Cardiac muscle cell (in vitro differentiated cells and primary cell): ENCODE measurements at places on chromosomes 7 and 10.

DNA sequence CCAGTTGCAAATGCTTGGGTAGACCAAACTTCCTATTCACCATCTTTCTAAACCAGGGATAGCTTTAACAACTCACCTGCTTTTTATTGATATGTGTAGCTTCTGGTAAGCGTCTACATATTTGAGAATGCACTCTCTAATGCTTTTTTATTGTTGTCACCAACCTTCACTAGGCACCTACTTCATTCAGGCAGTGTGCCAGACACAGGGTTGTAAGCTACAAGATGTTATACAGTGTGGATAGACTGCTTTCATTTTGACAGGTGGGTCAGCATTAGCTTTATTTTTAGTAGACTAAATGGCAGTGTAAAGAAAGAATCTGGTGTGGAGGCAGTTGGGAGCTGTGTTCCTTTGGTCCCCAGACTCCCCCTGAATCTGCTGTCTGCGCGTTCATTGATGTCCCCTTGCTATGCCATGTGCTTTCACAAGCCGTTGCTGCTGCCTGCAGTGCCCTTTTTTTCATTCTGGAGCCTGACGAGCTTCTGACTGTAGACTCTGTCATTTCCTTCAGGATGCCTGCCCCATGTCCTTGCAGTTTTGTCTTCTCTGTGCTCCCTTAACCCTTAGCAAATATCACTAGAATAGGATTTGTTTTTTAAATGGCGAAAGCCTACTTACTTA lies 32.1 kb downstream of the NRF1 start:
- DNase-seq = peak; percentile 31

DNA sequence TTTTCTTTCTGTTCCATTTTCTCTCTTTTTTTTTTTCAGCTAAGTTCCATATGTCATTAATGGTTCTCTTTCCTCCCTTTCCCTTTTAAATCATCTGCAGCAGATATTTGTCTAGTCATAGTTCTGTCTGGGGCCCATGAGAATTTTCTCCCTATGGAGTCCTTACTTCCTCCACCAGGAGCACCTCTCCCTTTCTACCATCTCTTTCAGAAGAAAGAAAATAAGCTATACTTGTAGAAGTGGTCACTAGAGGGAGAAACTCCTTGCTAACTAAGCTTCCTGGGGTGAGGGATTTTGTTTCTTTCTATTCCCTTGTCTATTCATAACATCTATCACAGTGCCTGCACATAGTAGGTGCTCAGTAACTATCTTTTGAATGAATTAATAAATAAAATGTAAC lies 230.2 kb upstream of the HPS1 start:
- no peak for DNase-seq

DNA sequence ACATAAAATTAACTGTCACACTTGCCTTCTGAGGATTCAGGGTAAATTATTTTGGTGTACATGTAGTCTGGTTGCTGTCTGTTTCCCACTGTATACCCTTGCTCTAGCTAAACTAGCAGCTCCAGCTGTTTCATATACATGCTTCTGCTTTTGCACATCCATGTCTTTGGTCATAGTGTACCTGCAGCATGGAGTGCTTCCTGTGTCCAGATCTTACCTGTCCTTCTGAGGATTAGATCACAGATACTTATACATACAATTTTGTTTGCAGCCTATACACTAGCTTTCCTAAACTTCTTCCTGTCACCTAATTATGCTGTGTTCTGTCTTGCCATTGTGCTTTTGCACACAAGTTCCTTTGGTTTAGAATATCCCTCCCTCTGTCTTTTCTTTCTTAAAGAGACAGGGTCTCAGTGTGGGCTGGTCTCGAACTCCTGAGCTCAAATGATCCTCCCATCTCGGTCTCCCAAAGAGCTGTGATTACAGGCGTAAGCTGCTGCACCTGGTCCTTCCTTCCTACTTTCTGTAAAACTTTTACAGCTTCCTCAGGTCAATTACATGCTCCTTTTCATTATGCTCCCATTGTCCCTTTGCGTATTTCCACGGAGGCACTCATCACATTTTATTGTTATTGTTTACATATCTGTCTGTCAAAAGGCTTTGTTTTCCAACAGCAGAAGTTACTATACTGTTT lies 33.8 kb downstream of the TPST1 start:
- DNase-seq = no peak

DNA sequence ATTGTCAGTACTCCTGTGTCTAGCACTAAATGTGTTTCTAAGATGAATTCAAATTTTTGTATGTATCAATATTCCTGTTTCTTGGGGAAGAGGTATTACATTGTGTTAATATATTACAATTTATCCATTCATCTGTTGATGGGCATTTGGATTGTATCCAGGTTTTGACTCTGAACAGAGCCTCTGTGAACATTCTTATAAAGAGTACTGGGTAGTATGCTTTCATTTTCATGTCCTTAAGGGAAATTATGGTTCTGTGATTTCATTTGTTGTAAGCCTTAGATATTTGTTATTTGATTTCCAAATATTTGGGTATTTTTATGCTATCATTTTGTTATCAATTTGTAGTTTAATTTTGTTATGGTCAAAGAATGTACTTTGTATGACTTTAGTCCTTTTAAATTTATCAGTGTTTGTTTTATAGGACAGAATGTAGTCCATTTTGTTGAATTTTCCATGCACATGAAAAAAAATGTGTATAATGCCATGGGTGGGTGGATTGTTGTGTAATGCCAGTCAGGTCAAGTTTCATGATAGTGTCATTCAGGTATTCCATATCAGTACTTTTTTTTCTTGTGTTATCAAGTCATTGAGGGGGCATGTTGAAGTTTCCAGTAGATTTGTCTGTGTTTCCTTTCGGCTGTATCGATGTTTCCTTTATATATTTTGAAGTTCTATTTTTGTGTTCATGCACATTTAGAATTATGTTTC lies 38.4 kb downstream of the STAM start:
- DNase-seq = peak; percentile 46

DNA sequence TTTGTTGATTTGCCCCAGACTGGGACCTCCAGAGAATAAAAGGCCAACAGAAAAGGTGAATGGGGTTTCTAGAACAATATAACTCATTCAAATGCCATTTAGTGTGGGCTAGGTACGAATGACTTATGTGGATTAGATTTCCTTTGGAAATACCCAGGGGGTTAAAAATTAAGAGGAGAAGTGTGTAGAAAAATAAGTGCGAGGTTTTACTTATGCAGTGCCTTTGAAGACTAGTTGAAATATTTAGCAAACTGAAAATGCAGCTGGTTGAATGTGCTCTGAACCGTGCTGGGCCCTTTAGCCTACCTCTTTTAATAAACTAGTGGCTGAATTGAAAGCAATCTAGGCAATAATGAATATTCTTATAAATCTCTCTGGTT lies 180.6 kb downstream of the LRMDA start:
- no peak for DNase-seq

DNA sequence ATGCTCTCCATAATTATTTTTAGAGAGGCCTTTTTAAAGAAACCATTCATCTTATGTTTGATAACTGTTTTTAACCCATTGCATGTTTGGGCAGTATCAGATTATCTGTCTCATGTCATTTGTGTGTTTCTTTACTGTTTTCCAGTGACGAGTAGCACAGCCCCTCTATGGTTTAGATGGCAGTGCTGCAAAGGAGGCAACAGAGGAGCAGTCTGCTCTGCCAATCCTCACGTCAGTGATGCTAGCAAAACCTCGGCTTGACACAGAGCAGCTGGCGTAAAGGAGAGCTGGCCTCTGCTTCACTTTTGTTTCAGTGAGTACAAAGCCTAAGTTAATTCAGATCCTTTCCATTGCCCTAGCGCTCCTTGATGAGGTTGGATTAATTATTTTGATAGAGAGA lies 80.4 kb upstream of the GARIN1A start:
- DNase-seq = no peak

DNA sequence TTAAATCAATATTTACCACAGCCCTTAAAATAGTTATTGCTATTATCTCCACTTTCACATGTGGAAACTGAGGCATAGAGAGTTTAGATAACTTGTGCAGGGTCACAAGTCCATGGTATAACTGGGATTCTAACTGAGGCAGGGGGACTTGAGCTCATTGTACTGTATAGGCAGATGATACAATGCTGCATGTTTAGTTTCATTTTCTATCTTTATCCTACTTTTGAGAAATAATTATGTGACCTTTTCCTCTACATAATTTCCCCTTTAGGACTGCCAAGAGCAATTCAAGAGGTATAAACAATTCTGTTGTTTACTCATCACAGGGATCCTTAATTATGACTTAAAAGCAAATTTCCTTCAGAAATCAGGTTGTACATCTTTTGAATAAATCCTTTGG lies 193.1 kb downstream of the SUGCT start:
- DNase-seq = no peak

DNA sequence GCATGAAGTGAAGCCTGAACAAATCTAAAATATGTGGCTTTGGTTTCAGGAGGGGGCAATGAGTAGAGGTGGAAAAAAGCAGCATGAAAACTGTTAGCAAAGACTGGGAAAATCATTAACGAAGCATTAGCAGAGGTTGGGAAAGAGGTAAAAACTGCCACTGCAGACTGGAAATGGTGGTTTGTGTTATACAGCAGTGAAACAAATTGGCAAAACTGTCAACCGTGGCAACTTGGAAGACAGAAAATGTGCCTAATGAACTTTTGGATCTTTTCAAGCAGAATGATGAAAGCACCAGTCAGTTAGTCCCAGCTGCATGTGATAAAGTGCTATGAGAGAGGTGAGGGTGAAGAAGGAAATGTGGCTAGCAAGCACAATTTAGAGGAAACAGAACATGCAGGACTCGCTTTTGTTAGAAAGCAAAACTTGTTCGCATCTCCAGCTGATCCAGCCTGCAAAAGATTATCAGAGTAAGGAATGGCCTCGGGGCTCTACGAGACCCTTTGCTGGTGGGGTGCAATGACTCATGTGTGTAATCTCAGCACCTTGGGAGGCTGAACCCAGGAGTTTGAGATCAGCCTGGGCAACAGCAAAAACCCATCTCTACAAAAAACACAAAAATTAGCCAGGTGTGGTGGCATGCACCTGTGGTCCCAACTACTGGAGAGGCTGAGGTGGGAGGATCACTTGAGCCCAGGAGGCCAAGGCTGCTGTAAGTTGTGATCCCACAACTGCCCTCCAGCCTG lies 45.7 kb downstream of the SKIDA1 start:
- DNase-seq = peak; percentile 10

DNA sequence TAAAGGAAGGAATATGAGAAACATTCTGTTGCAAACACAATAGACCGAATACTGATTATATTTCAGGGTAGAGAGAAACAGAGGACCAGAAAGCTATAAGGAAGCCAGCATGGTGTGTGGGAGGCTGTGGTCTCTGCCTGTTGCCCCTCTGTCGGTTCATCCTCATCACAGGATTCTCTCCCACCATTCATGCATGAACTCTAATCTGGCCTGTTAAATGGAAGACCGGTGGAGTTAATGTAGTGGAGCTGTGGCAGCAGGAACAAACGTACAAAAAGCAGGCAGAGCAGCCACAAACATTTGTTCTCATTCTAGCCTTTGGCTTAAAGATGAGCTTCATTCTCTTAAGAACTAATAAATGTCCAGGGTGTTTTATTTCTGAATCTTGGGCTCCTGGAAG lies 902.4 kb downstream of the LRMDA start:
- DNase-seq = no peak

GRCh38 chr7:134996097-134996550 lies 9.8 kb downstream of the AGBL3 start:
- DNase-seq = peak; percentile 38

- no peak for DNase-seq
These were observed 9.7 kb downstream of the NPTX2 start for GRCh38 chr7:98626460-98627412.

- DNase-seq = peak; percentile 46
These were observed 213.7 kb downstream of the ELMO1 start for GRCh38 chr7:37234928-37235327.

DNA sequence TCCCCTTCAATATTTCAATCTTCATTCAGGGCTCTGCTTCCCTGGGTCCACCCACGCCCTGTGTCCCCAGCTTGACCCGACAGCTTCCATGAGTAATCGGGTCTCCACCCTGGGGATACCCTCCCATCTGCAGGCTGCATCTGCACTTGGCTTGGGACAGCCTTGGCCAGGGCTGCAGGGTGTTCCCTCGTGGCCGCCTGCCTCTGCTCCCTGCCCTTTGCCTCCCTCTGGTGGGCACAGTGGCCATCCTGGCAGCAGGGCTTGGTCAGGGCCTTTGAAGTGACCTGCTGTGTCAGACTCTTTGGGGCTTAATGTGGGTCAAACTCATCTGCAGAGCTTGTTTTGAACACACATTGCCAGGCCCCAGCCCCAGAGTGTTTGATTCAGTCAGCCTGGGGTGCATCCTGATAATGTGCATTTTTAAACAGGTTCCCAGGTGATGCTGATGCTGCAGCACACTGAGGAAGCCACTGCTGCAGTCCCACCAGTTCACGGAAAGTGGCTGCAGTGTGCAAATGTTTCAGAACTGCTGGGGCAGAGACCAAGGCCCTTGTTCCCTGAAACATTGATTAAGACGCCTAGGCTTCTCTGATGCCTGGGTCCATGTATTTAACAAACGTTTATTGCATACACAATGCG lies 80.7 kb upstream of the SEC61G start:
- DNase-seq = peak; percentile 57

DNA sequence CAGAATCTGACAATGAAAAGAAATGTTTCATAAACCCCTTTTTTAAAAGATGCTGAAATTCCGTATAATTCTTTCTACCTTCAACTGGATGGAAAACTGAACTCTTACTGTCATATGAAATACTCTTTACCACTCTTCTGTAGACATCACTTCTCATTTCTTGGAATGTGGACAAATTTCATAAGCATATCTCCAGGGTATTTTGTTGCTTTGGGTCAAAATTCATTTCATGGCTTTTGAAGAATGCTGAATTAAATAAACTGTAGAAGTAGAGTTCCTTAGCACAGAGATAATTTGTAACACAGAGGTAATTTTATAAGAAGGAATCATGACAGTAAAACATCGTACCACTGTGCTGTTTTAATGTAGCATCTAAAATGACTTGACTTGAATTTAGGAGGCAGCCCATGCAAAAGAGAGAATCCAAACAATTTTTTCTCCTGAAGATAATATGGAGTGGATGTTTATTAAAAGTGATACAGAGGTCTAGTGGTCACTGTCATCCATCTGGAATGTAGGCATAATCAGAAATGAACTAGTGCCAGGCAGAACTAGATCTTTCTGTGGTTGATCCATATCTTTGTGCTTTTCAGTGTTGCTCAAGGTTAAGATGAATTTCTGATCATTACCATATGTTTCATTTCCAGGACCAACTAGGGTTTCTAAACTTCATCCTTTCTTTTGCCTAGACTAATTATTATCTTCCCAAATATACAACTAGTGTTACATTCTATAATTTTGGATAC lies 492.0 kb downstream of the KIF20B start:
- no peak for DNase-seq

- no peak for DNase-seq
These were observed 25.6 kb downstream of the KCNH2 start for GRCh38 chr7:150952331-150953050.

GRCh38 chr7:158093156-158093796 lies 494.3 kb downstream of the PTPRN2 start:
- DNase-seq = no peak

GRCh38 chr7:34373940-34374339 lies 284.1 kb upstream of the NPSR1 start:
- DNase-seq = no peak
